Renal cortical epithelial cell (primary cell): ENCODE measurements at places on chromosomes 3 and 15. TPM values are rescaled to one million over a fixed set of nuclear protein-coding genes. Genes with fewer than 3 reads are reported as not detected.

The CIP2A gene
- total RNA-seq = 9.6 and 21.9 TPM in 2 replicates

The ZMYND10 gene
- 0.35 and 4.7 TPM in 2 replicates for total RNA-seq

The OTOL1 gene
- total RNA-seq = not detected in 2 replicates

The TASOR gene
- total RNA-seq = 70.7 and 136 TPM in 2 replicates

The DHX36 gene
- total RNA-seq = 46.9 and 78.3 TPM in 2 replicates

The LIPC gene
- 1.6 and 9.2 TPM in 2 replicates for total RNA-seq

The KCNH8 gene
- 0.05 TPM in 1 of 2 replicates, not detected in the other for total RNA-seq

The GOLGA8T gene
- total RNA-seq = 0.30 TPM in 1 of 2 replicates, not detected in the other

The LTK gene
- total RNA-seq = 0.25 and 1.0 TPM in 2 replicates

The SERINC4 gene
- 0.05 TPM in 1 of 2 replicates, not detected in the other for total RNA-seq

The SLC24A5 gene
- total RNA-seq = not detected in 2 replicates

The ZBED2 gene
- total RNA-seq = 13.5 and 15.2 TPM in 2 replicates

The DPPA2 gene
- 0.35 TPM in 1 of 2 replicates, not detected in the other for total RNA-seq

The OSBPL10 gene
- 17.0 and 78.3 TPM in 2 replicates for total RNA-seq

The TIMP4 gene
- total RNA-seq = 0.25 and 0.69 TPM in 2 replicates

The GPR27 gene
- 4.0 and 6.2 TPM in 2 replicates for total RNA-seq

The CILP gene
- total RNA-seq = under 0.01 and 0.40 TPM in 2 replicates

The ALDH1A3 gene
- total RNA-seq = 60.3 and 980 TPM in 2 replicates

The PCLAF gene
- total RNA-seq = 1.2 and 8.3 TPM in 2 replicates

The GLDN gene
- not detected in 2 replicates for total RNA-seq

The PFN2 gene
- total RNA-seq = 133 and 181 TPM in 2 replicates

The FETUB gene
- not detected in 2 replicates for total RNA-seq

The EID1 gene
- 207 and 216 TPM in 2 replicates for total RNA-seq

The DCLK3 gene
- not detected in 2 replicates for total RNA-seq

The P3H2 gene
- total RNA-seq = 101 and 240 TPM in 2 replicates

The CHCHD6 gene
- total RNA-seq = 8.3 and 12.6 TPM in 2 replicates

The KLHL40 gene
- not detected in 2 replicates for total RNA-seq

The LRRIQ4 gene
- total RNA-seq = 0.17 TPM in 1 of 2 replicates, not detected in the other

The MLH1 gene
- 41.9 and 42.7 TPM in 2 replicates for total RNA-seq

The GOLGA6L10 gene
- total RNA-seq = 0.35 and 2.0 TPM in 2 replicates

The PRSS50 gene
- total RNA-seq = 0.17 TPM in 1 of 2 replicates, not detected in the other
